GM18507 (cell line): ENCODE measurements at places on chromosomes 3 and 15.

- no peak for DNase-seq
Observed at GRCh38 chr3:141249041-141249440, 17.4 kb downstream of the PXYLP1 start.

DNA sequence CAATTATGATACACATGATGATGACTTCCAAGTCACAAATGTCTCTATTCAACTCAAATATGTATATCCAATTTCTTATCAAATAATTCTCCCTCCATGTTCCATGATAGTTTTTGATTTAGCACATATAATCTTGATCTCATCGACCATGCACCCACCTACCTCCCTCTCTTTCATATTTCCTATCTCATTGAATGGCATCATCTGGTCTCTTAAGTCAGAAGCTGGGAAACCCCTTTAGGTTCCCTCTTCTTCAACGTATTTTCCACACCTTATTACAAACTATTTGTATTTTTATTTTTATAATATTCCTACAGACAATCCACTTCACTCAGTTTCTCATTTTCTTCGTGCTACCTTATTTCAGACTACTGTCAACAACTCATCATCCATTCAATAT lies 56.9 kb upstream of the DPH6 start:
- DNase-seq, result no peak

DNA sequence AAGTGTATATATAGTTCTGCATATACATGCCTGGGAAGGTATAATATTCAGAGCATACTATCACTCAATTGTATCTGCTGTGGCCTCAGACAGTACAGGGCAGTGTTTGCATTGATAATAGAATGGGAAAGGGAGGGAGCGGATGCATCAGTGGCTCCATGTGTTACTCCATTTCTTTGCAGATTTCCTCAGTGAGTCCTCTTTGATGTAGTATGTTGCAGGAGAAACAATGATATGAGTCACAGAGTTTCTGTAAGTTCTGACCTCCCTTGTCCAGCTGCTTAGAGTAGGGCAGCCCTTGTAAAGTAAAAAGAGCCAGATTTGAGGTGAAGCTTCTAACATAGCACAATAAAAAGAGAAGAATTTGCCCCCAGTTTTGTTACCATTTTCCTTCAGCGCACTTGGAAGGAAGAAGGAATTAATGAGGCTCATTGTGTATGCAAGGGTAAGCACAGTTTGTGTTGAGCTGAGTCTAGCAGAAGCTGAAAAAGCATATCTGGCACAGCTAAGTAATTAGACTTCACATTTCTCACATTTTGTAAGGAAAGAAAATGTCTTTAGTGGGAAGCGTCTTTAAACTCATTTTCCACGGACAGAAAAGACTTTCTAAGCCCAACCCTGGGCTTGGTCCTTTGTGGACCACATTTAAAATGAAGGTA lies 555.8 kb upstream of the IL12A start:
- DNase-seq, result no peak

DNA sequence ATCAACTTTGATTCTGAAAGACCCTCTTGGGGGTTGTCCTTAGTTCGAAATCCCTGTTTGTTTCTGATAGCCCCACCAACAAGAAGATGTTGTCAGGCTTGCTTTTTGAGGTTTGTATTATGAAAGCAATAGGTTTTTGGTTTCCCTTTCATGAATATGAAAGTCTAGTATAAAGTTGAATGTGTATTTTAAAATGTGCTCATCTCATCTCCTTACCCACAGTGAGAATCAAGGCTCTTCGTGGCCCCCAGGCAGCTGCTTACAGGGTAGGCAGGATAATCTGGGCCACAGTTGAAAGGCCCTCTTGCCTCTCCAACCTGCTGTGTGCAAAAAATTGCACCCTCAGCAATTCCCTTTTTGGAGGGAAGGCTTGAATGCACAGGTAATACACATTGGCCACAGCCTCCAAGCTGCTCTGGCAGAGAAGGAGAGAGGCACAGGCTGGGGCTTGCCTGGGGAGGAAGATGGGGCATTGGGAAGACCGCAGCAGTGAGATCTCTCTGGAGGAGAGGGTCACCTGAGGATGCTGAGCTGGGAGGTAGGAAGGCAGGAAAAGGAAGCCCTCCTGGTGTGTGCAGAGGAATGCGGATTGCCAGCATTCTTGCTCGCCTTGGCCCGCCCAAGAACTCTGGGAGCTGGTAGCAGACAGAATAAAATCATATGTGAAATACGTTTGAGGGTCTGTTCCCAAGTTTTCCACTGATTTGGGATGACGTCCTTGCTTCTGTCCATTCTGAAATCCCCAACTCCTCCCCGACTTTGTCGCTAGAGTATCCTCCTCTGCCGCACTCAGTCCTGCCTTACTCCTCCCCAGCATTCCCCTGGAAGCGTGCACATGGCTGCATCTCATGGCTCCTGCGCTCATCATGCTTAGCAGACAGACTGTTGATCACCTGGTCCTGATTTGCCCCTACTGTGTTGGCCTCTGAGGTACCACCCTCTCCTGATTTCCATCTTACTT lies 196.4 kb downstream of the RPLP1 start:
- DNase-seq, result no peak

DNA sequence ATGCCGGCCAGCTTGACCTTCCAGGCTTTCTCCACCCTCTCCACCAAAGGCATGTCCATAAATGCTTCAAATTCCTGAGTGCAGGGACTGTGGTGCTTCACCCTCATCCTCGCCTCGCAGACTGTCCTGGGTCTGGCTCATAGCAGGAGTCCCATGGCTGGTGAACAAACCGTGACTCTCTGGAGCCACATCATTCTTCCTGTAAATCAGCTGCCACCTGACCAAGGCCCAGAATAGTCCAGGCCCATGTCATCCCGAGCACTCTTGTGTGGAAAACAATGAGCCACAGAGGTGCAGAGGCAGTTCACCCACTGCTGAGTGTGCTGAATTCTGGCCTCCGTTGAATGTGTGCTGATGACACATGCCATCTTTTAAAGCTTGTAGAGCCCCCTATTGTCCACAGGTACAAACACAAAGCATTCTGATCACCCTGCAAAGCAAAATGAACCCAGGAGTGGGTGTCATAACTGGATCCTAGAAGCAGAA lies 68.6 kb downstream of the ABHD5 start:
- no peak for DNase-seq
